ENCODE measurements at places on chromosomes 1 and 21.

GRCh38 chr1:84603223-84603622, 29.0 kb upstream of the CTBS start:
- DNase-seq = no peak

DNA sequence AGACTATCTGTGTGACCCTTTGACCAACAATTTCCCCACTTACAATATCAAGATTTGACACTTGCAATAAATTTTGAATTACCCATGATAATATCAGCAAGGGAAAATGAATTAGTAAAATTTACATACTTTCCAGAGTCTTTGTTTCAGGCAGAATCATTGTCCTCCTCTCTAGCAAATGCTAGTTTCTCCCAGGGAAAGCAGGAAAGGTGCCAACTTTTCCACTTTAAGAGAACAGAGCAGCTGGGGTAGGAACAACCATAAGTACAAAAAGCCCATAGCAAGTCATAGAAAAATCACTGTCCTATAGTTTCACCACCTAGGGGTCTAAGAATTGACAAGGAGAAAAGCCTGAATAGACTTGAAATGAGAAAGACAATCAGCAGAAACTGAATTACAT, 67.1 kb upstream of the GUCA2B start:
- DNase-seq = no peak

DNA sequence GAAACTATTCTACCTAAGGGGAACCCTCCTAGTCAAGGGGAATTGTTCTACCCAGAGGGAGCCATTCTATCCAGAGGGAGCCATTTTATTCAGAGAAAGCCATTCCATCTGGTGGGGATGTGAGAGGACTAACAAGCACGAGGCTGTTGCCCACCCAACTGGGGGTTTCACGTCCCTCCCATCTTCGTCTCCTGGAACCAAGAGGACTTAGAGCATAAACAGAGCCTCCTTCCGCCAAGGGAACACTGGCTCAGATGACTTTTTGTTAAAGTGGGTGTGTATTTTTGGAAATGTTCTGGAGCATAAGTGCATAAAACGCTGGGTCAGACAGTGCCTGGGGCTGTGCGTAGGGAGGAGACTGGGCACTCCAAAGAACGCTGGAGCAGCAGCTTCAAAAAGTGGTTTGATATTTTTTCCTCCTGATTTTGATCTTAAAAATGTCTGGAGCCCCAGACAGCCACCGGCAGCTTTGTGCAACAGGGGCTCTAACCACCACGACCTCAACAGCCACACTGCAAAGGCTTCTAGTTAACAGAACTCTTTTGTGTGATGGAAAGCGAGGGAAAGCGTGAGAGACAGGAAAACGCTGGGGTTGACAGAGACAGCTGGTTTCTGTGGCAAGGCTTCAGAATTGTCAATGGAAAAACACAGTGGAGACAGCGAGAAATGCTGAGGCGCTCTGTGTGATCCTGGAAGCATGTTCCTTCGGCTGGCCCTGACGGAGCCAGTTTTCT, 363.6 kb upstream of the CAMK1G start:
- no peak for DNase-seq

- no peak for DNase-seq
Observed at GRCh38 chr1:25111706-25112105, 120.6 kb downstream of the SYF2 start.

DNA sequence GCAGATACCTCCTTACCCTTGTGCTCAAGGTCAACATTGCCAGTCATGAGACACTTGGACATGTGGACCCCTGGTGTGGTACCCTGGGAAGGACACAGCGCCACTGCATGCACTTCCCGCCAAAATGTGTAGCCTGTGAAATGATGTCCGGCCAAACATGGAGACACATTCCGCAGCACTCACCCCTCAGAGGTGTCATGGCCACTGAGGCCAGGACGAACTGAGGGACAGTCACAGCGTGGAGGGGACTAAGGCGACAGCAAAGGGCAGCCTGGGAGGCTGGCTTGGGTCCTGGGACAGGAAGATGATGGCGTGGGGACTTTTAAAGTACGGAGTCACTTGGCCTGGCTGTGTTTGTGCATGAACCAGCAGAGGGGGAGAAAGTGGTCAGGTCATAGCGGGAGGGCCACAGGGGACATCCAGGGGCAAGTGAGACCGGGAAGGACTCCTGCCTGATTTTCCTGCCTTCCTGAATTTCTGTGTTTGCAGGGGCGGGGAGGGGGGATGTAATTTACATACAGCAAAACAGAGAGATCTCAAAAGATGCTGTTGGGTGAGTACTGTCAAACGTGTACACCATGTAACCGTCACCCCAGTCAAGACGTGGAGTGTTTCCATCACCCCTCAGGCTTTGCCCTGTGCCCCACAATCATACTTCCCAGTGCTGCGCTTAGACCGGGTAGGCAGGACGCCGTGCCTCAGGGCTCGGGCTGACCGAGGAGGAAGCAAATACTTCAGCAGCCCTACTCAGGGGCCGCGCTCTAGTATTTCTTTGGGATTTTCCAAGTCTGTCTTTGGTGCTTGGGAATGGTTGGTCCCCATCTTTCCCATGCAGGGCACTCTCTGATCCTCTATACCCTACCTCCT, 45.2 kb downstream of the WDR4 start:
- DNase-seq = no peak

GRCh38 chr1:184867866-184868689, 106.2 kb downstream of the NIBAN1 start:
- DNase-seq = no peak

DNA sequence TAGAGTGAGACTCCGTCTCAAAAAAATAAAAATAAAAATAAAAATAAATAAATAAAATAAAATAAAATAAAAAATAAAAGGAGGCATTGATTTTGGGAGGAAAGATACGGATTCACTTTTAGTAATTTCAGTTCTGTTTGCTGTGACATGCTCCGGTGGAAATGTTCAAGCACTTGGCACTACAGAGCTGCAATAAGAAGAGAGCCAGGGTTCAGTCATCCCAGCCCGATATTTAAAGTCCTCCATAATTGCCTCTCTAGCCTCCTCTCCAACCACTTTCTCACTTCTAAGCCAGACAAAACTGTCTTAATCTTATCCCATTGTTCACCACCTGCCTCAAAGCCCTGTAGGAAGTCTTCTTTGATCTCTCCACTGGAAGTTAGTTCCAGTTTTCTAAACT, 55.0 kb upstream of the MACF1 start:
- DNase-seq = no peak

GRCh38 chr1:234706931-234707330, 97.0 kb upstream of the IRF2BP2 start:
- no peak for DNase-seq

DNA sequence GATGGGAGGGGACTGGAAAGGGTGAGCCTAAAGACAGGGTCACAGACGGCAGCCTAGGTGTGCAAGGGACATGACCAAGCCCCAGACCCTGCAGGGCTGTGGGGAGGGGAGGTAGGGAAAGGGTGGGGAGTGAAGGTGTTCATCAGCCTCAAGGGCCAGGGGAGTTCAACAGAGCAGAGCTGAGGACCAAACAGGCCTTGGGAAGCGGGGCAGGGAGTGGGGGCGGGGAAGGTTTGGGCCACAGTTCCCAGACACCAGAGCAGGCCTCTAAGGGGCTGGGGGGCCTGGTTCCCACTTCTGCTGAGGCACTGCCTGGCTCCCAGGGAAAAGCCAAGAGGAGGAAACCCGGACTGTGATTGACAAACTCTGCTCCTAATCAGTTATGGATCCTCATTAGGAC, 456.3 kb downstream of the MATN1 start:
- DNase-seq = no peak

DNA sequence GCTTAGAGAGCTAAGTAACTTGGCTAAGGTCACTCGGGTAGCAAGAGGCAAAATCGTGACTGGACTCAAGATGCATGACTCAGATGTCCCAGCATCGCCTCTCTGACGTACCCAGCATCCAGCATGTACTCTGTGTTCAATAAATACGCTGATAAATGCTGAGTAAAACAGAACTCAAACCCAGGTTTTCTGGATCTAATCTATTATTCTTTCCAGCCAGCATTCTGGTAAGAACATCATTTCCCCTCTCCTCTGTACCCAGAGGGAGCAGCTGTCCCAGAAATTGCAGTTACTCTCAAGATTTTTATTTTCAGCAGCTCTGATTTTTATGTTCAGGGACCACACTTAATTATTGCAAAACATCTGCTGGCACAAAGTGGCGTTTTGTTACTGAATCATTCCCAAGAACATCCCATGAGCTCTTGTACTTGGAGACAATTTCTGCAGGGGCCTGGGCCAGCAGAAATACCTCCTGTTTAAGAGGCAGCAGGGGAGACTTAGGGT, 249.0 kb downstream of the PRDM2 start:
- no peak for DNase-seq

DNA sequence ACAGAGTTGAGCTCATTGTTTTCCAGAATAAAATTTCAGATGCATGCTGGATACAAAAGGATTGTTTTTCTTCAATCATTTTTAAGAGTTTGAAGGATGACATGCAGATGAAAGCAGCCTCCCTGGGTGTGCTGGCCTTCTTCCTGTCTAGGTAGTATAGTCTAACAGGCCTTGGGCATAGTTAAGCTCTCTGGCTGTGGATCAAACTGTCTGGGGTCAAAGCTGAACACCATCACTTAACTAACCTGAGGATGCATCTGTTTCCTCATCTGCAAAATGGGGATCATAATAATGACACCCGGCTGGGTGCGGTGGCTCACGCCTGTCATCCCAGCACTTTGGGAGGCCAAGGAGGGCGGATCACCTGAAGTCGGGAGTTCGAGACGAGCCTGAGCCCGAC, 6.0 kb upstream of the TIE1 start:
- no peak for DNase-seq

GRCh38 chr1:167447521-167448136, 70.7 kb downstream of the CD247 start:
- DNase-seq = no peak

DNA sequence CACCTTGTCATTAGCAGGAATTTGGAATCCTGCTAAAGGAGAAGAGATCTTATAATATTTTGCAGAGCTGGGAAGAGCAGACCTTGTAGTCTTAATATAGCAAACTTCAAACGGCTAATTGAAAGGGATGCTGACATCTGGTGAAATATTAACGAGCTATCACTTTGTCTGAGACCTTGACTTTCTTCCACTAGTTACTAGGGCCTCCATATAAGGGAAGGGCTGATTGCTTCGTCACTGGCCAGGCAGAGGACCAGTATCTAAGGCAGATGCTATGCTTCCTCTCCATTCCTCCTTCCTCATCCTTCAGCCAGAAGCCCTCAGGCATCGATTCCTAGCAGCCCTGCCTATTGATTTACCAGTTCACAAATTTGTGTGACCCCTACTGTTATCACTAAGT, 6.0 kb upstream of the VTCN1 start:
- no peak for DNase-seq

DNA sequence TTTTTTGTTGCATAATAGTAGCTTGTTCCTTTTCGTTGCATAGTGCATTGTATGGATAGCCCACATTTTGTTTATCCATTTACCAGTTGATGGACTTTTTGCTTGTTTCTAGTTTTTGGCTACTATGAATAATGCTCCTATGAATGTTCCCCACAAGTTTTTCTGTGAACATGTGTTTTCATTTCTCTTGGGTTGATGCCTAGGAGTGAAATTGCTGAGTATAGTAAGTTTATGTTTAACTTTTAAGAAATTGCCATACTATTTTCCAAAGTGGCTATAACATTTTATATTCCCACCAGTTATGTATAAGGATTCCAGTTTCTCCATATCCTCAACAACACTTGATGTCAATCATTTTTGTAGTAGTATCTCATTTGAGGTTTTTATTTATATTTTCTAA, 84.8 kb upstream of the CACYBP start:
- DNase-seq = no peak

- no peak for DNase-seq
Observed at GRCh38 chr1:212769459-212770167, 22.0 kb downstream of the NSL1 start.

GRCh38 chr1:1092894-1093609, 18.9 kb upstream of the RNF223 start:
- DNase-seq = no peak

Data from AG09319 (cell line).